Left ventricle myocardium inferior (tissue), 1 donor: ENCODE measurements at places on chromosomes 3 and 15.

GRCh38 chr3:8436661-8437287, 64.8 kb upstream of the LMCD1 start:
- no peak for DNase-seq

- DNase-seq: no peak
Observed at GRCh38 chr15:50825946-50826345, 60.4 kb upstream of the SPPL2A start.

DNA sequence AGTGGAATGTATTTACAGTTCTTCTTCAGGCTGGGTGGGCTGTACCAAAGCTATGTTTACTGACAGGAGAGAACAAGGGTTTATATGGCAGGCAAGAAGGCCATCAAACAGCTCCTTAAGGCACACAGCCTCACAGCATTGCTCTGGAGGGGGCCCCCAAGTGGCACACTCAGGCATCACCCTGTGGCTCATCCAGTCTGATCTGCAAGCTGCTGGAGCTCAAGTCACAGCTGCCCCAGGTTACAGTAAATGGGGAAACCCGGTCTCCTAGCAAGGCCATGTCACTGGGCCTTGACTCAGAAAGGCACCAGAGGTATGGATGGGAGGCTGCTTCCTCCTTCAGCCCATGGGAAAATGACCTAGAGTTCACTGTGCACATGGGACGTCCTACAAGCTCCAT, 67.5 kb downstream of the TFG start:
- DNase-seq: no peak

GRCh38 chr3:190008432-190008831, 112.3 kb downstream of the P3H2 start:
- no peak for DNase-seq

DNA sequence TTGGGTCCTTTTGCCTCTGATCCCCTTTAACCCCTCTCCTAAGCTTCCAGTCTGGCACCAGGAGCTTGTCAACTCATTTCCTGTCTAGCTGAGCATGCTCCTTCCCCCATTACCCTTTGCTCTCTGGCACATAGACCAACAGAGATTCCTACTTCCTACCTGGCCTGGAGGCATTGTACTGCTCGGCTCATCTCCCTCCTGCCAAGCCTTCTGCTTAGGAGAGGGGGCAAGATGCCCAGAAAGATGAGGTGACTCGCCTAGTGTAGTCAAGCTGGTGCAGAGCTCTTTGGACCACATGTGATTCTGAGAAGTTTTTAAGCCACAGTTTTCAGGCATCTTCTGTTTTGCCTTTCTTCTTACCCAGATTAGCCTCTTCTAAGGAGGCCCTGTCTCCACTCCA, 95.4 kb downstream of the ZNF621 start:
- no peak for DNase-seq

DNA sequence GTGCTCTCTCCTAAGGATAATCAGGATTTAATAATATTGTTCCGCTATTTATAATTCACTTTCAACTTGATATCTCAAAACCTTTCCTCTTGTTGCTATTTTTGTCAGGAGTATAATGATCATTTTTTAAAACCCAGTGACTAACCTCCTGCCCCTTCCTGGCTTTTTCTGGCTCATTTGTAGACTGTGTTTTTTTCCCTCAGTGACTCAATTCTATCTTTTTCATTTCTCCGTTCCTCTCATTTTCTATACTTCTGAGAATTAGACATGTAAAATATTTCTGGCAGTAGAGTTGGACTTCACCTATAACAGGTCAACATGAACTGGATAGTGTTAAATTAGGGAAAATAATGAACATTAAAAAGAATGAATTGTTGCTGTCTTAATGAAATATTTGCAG, 490.7 kb downstream of the EDEM1 start:
- DNase-seq: no peak

DNA sequence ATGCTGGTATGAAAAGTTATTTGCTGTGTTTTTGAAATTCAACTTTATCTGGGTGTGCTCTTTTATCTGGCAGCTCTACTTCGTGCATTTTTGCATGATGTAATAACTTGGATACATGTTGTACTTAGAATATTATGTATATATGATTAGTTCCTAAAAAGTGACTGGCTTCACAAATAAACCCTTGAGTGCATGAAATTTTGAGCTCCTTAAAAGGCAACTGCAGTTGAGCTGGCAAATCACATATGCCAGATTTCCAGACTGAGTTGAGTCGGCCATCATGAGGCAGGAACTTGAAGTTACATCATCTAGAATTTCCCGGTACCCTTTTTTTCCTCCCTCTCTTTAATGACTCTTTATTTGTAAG, 162.5 kb downstream of the FNDC3B start:
- DNase-seq: no peak

DNA sequence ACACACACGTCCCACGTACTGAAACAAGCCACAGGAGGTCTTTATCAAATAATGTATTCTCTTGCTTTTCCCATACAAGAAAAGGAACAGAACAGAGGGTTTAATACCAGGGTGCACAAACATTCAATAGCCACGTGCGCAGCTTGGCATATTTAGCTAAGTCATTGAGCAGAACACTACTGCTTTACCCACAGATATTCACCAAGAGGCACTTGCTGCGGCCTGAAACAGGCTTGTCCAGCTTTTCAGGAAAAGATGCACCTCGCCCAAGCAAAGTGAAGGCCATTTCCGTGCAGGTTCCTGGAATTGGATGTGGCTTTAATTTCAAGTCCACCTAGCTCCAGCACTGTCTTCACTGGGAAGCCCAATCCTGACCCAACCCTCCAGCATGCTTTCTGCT, 17.6 kb downstream of the ZDHHC3 start:
- DNase-seq: no peak

- no peak for DNase-seq
Observed at GRCh38 chr3:135691240-135691639, 274.3 kb upstream of the PPP2R3A start.

- no peak for DNase-seq
Observed at GRCh38 chr3:128508852-128509251, 15.9 kb upstream of the GATA2 start.

DNA sequence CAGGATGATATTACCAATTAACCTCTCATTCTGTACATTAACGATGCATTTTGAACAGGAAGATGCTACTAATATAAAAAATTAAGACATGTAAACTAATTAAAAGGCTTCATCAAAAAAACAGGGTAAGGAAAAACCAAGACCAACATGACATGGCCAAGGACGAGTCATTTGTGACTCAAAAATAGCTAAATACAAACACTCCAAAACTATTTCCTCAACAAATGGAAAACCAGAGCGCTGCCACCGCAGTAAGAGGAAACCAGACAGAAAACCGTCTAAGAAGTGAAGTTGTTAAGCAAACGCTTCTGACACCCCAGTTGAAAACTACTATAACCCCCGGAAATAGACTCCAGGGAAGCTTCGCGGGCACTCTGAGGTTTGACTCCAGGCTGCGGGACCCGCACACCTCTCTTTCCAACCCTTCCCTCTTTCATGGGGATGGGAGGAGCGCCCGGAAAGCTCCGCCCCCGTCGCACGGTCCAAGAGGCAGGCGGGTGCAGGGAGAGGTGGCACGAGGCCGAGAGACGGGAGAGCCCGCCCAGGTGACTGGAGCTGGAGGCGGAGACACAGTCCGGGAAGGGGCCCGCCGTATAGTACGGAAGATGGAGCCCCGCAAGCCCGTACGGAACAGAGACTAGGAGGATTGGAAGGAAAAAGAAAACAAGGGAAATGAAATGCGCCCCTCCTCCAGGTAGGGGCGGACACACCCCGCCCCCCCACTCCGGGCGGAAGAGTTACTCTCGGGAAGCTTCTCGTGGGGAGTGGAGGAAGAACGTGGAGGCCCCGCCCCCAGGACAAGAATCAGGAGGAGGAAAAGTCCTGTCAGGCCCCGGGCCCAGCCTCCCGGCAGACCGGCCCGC, 708 bp downstream of the DCAF1 start:
- peak; percentile 95 for DNase-seq

- no peak for DNase-seq
Observed at GRCh38 chr3:115788921-115789470, 165.7 kb downstream of the GAP43 start.

DNA sequence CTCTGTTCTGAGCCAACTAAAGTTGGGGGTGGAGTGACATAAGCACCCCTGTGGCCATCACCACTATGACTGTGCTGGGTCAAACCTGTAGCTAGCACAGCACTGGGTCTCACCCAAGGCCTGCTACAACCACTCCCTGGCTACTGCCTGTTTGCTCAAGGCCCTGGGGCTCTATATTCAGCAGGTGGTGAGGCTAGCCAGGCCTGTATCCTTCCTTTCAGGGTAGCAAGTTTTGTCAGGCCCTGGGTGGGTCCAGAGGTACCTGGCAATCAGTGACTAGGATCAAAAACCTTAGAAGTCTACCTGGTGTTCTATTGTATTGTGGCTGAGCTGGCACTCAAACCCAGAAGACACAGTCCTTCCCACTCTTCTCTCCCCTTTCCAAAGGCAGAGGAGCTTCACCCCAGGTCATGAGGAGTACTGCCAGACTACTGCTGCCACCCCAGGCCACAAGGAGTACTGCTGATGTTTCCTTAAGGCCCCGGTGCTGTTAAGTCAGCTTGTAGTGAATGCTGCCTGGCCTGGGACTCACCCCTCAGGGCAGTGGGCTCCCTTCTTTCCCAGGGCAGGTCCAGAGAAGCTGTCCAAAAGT, 170.8 kb downstream of the IGSF11 start:
- no peak for DNase-seq

GRCh38 chr3:43496740-43497375, 125.0 kb downstream of the ANO10 start:
- no peak for DNase-seq

DNA sequence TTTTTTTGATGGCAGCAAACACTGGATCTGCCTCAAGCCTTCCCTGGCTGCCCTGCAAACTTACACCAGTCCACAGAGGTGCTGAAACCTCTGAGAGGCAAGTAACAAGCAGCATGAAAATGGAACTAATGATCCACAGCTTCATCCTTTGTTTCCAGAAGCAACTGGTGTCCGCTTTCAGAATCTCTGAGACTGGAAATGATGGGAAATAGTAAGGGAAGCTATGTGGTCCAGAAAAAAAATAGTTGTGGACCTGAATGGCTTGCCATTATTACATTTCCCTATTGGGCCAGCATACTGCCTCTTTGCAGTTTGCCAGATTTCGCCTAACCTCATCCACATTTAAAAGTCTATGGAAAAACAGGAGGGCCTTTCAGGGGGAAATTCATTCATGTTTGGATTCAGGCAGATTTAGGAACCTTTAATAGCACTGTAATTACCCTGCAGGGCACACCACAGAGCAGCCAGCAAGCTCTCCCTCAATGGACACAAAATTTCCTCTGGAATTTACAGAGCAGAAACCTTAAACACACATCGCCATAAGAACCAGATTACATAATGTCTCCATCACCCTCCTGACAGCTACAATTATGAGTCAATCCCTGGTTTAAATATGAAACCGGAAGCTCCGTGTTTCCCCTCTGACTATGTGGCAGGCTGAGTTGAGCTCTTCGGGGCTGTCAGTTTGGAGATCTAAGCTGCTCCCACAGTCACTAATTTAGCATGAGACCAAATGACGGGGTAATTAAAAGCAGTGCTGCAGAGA, 134.4 kb downstream of the TMCO5A start:
- DNase-seq: no peak

GRCh38 chr3:172717493-172718088, 6.7 kb upstream of the NCEH1 start:
- DNase-seq: no peak

DNA sequence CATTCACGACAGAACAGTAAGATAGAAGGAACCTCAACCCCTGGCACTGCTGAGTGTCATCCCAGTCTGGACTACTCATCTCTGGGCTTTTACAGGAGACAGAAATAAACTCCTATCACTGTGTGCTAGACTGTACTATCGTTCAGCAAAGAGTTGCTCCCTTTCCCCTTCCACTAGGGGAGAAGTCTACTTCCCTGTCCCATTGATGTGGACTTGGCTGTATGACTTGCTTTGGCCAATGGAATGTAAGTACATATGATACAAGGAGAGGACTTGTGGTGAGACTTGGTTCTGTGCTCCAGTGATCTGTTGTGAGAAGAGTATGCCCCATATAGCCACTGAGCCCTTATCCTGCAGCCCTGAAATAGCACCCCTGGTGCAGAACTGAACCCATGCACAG, 5.3 kb upstream of the KIF7 start:
- DNase-seq: no peak

- DNase-seq: no peak
Observed at GRCh38 chr15:85890620-85890980, 95.9 kb upstream of the KLHL25 start.
